ENCODE measurements at places on chromosomes 11 and 22. TPM values are rescaled to one million over a fixed set of nuclear protein-coding genes. Genes with fewer than 3 reads are reported as not detected.
A peak's percentile ranks its signal among the peaks of the same experiment; 100 is the strongest.

C22orf15 gene
- 0.16 TPM for total RNA-seq

TEX12 gene
- total RNA-seq, result not detected

SRPRA gene
- 180 TPM for total RNA-seq

DNA sequence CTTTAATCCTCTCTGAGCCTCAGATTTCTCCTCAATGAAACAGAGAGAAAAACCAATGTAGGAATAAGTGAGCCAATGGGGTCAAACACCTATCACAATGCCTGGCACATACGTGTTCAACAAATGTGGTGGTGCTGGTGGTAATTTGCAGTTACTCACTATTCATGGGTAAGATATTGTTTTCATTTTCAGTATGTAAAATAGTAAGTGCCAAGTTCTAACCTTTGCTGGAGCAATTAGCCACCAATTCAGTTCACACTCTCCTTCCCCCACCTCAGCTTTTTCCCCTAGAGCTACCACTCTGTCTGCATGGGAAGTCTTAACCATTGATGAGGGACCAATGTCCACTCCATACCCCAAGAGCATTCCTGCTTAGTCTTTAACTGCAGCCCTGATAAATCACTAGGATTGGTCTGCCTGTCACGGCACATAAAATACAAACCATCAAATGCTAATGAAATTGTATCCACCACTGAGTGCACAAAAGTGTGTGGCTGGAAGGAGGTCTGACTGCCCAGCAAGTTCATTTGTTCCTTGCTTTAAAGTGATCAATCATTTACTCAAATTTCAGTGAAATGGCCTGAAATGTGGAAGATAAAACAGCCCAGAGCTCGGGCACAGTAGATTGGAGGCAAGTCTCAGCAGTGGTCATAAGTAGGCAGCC lies 187.4 kb upstream of the API5 start:
- H3K36me3 ChIP-seq, result no peaks in the 10 kb centered on the region
- no peaks in the 10 kb centered on the region for H3K4me1 ChIP-seq
- H3K27me3 ChIP-seq, result no peaks in the 10 kb centered on the region
- no peak overlapping the region for H3K4me3 ChIP-seq
- H3K27ac ChIP-seq, result no peak overlapping the region

GRCh38 chr22:20031732-20032406 lies 11.0 kb downstream of the TANGO2 start:
- no peak for DNase-seq
- H3K4me3 ChIP-seq, result no peak overlapping the region
- peaks cover 7% of the 10 kb centered on the region for H3K36me3 ChIP-seq
- H3K4me1 ChIP-seq, result peaks cover 7% of the 10 kb centered on the region
- no peak overlapping the region for H3K27ac ChIP-seq

DNA sequence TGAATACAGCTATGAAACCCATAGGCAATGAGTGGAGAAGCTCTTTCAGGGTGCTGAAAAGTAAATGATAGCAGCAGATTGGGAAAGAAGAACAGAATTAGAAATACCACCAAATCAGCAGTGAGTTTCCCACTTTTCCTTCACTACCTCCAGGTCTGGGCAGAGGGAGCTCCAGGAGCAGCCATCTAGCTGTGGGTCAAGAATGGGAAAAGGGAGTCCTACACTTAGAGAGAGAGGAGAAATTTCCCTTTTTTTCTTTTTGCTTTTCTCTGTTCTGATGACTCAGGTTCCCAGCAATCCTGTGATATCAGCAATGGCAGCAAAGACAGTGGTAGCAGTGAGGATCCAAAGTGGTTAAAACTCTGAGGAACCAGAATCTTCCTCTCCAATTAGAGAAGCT lies 263.9 kb downstream of the NXPE2 start:
- H3K36me3 ChIP-seq, result no peaks in the 10 kb centered on the region
- H3K4me3 ChIP-seq, result no peak overlapping the region
- DNase-seq, result no peak
- H3K4me1 ChIP-seq, result no peaks in the 10 kb centered on the region
- H3K27me3 ChIP-seq, result no peaks in the 10 kb centered on the region
- no peak overlapping the region for H3K27ac ChIP-seq

- DNase-seq, result no peak
- no peaks in the 10 kb centered on the region for H3K36me3 ChIP-seq
- H3K4me3 ChIP-seq, result no peak overlapping the region
Observed at GRCh38 chr11:41118521-41118920, 340.9 kb downstream of the LRRC4C start.

GRCh38 chr11:106727256-106727655 lies 291.0 kb downstream of the GUCY1A2 start:
- no peaks in the 10 kb centered on the region for H3K27me3 ChIP-seq
- no peaks in the 10 kb centered on the region for H3K36me3 ChIP-seq
- no peaks in the 10 kb centered on the region for H3K4me1 ChIP-seq
- no peak for DNase-seq

DNA sequence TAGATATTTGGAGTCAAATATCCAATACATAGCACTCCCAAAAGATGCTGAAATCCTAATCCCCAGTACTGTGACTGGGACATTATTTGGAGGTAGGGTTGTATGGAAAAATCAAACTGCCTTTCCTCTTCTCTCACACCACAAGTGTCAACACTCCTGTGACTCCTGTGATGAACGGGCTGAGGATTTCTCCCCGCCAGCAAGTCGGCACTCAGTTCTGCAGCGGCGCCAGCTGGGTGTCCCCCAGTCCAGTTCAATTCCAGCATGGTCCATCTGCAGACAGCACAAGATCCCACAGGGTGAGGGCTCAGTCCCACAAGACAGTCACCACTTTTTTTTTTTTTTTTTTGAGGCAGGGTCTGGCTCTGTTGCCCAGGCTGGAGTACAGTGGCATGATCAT lies 4.3 kb upstream of the PARVB start:
- H3K27me3 ChIP-seq, result no peaks in the 10 kb centered on the region
- no peak for DNase-seq
- no peak overlapping the region for H3K27ac ChIP-seq
- peaks cover 17% of the 10 kb centered on the region for H3K36me3 ChIP-seq
- H3K4me3 ChIP-seq, result no peak overlapping the region

GRCh38 chr11:94017446-94017845 lies 3.7 kb upstream of the HEPHL1 start:
- H3K36me3 ChIP-seq, result no peaks in the 10 kb centered on the region
- no peaks in the 10 kb centered on the region for H3K4me1 ChIP-seq
- no peak for DNase-seq
- H3K4me3 ChIP-seq, result no peak overlapping the region

DNA sequence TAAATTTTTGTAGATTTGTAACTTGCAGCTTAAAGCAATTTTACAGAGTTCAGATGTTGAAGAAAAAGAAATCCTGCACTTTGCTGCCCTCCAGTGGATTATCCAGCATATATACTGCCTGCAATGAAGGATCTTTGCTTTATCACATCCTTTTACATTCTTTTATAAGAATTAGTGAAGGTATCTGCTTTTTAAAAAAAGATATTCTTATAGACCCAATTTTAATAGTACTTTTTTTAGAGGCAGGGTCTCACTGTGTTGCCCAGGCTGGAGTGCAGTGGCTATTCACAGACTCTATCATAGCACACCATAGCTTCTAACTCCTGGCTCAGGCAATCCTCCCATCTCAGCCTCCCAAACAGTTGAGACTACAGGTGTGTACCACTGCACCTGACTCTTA lies 60.7 kb downstream of the TTC17 start:
- peaks cover 3% of the 10 kb centered on the region for H3K4me1 ChIP-seq
- DNase-seq, result peak; percentile 82
- no peak overlapping the region for H3K4me3 ChIP-seq
- H3K36me3 ChIP-seq, result peaks cover 14% of the 10 kb centered on the region

GRCh38 chr11:43282607-43283440 lies 29.0 kb upstream of the API5 start:
- H3K27me3 ChIP-seq, result peaks cover 4% of the 10 kb centered on the region
- DNase-seq, result peak; percentile 79
- no peaks in the 10 kb centered on the region for H3K4me1 ChIP-seq
- H3K36me3 ChIP-seq, result no peaks in the 10 kb centered on the region
- H3K4me3 ChIP-seq, result no peak overlapping the region

DNA sequence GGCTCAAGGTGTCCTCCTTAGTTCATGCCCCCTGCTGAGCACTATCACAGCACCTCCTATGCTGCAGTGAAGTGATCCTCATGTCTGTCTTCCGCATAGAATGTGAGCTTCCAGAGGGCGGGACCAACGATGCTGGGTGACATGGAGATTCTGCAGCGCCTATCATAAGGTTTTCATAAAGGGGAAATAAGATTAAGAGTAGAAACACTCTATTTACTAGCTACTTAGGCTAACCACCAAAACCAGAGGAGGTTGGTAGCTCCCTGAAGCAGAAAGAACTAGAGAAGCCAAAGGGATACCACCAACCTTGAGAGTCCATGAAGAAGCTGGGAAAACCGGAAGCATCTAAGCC lies 39.3 kb upstream of the POU2AF1 start:
- no peak for DNase-seq
- H3K36me3 ChIP-seq, result peaks cover 3% of the 10 kb centered on the region
- H3K27me3 ChIP-seq, result no peaks in the 10 kb centered on the region
- peaks cover 58% of the 10 kb centered on the region for H3K4me1 ChIP-seq
- peak overlapping the region; percentile 34 for H3K27ac ChIP-seq
- H3K4me3 ChIP-seq, result no peak overlapping the region

DNA sequence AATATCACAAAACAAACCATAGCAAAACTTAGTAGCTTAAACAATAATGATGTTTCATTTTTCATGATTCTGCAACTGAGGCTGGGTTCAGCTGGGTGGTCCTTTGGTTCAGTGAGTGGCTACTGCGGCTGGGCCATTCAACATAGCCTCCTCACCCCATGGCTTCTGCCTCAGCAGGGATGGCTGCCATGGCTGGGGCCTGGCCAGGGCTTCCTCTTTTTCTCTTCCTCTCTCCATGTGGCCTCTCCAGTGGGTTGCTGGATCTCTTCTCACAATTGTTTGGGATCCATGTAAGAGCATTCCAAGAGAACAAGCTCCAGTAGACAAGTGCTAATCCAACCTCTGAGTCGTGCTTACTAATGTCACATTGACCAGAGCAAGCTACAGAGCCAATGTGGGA lies 248.6 kb upstream of the PLET1 start:
- peaks cover 7% of the 10 kb centered on the region for H3K27me3 ChIP-seq
- H3K27ac ChIP-seq, result no peak overlapping the region
- no peaks in the 10 kb centered on the region for H3K36me3 ChIP-seq
- no peaks in the 10 kb centered on the region for H3K4me1 ChIP-seq
- no peak overlapping the region for H3K4me3 ChIP-seq

DNA sequence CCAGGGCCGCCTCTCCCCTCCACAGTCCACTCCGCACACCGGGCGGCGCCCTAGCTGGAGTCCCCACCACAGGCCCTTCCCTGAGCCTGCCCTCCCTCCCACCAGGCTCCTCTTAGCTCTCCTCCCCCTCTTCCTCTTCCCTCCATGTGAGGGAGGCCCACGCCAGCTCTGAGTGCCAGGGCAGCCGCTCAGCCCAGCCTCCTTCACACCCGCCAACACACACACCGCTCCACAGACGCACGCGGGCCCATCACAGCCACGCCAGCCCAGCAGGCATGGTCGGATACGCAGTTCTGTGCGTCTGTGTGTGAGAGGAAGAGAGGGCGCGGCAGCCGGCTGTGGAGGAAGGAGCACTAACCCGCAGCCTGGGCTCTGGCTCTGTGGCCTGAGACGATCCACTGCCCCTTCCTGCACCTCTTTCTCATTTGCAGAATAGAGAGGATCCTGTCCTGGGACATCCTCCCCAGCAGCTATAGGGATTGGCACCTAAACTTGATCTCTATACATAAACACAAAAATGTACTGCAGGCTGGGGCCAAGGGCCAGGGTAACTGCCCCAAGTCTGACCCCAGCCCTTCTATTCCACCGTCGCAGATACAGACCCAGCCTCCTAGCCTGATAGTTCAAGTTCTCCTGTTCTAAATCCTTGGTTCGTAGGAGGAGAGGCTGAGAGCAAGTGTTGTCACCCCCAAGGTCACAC lies 3.5 kb downstream of the CHRM4 start:
- peak overlapping the region; percentile 58 for H3K27ac ChIP-seq
- H3K27me3 ChIP-seq, result peaks cover 60% of the 10 kb centered on the region
- peaks cover 24% of the 10 kb centered on the region for H3K4me1 ChIP-seq

DNA sequence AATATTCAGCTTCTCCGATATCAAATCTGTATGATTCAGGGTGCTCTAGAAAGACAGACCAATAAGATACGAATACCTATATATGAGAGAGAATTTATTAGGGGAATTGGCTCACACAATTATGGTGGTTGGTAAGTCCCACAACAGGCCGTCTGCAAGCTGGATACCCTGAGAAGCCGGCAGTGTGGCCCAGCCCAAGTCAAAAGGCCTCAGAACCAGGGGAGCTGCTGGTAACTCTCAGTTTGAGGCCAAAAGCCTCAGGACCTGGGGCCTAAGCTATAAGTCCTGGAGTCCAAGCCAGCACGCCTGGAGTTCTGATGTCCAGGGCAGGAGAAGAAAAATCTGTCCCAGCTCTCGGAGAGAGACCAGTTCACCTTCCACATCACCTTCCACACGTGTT lies 318.7 kb downstream of the BRD1 start:
- DNase-seq, result no peak
- peaks cover 10% of the 10 kb centered on the region for H3K36me3 ChIP-seq
- H3K27me3 ChIP-seq, result no peaks in the 10 kb centered on the region
- H3K4me3 ChIP-seq, result no peak overlapping the region

All from activated CD4-positive, alpha-beta T cell treated with anti-CD3 and anti-CD28 coated beads, Interleukin-2, amount 10 ng/mL, durations not matched to agents 24 days and 14 days (primary cell).